ENCODE measurements at places on chromosomes 13 and 19. TPM values are rescaled to one million over a fixed set of nuclear protein-coding genes. Genes with fewer than 3 reads are reported as not detected.

GRCh38 chr19:32691952-32692726, 518 bp downstream of the NUDT19 start:
- DNase-seq: peak; percentile 70

The IZUMO2 gene
- not detected for total RNA-seq

The TNNT1 gene
- 0.18 TPM for total RNA-seq

GRCh38 chr13:97435794-97436193, 1.8 kb downstream of the RAP2A start:
- no peak for DNase-seq

The SBK2 gene
- total RNA-seq: not detected

GRCh38 chr13:29791997-29792780, 58.2 kb downstream of the UBL3 start:
- DNase-seq: no peak

GRCh38 chr13:20442375-20442774, 83.3 kb downstream of the CRYL1 start:
- DNase-seq: no peak

DNA sequence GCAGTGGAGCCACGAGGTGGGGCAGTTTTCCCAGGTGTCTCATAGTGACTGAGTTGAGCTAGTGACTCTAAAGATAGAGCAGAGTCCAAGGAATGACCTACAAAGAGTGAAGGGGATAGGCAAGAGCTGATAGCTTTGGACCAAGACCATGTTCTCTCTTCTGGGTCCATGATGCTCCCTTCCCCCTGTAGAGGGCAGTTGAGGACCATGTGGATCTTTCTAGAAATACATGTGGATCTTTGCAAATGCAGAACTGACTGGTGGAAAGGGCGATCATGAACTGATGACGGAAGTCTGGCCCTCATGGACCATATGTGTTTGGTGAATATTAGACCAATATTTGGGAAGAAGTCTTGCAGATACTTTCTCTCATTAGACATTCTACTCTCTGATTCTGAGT, 6.9 kb downstream of the PSG1 start:
- no peak for DNase-seq

DNA sequence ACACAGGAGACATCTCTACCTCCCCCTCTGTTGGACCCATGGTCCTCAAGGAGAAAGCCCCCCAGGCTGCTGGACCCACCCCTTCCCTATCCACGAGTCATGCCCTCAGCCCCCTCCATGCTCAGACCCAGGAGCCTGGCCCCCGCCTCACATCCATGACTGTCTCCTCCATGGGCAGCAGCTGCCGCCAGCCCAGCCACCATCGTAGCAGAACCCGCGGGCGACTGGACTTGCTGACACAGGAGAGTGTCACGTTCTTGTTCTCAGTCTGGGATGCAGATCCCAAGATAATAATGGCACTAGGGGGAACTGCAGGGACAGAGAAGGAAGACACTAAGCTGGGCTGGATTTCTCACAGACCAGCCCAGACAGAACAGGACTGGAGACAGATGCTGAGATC, 3.8 kb downstream of the NPHS1 start:
- no peak for DNase-seq

DNA sequence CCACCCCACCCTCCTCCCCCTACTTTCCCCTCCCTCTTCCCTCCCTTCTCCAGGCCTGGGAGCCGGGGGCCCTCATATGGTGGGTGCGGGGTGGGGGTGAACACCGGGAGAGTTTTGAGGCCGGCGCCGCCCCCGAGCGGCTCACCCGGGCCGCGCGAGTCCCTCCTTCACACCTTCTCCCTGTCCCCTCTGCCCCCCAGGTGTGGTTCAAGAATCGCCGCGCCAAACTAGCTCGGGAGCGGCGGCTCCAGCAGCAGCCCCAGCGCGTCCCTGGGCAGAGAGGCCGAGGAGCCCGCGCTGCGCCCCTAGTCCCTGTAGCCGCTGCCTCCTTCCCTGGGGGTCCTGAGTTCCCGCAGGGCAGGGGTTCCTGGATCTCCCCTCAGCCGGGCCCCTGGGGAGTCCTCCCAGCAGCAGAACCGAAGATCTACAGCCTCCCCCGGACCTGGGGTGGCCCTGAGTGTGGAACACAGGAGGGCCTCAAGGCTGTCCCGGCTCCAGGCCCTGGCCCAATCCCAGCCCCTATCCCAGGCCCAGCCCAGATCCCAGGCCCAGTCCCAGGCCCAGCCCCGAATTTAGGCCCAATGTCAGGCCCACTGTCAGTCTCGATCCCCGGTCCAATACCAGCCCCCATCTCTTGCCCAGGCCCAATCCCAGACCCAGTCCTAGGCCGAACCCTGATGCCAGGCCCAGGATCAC, 1.7 kb downstream of the TPRX2 start:
- no peak for DNase-seq

The NPAS1 gene
- total RNA-seq: 0.08 TPM

The PABPC3 gene
- total RNA-seq: 0.10 TPM

GRCh38 chr13:103734837-103735236, 668.6 kb upstream of the SLC10A2 start:
- no peak for DNase-seq

DNA sequence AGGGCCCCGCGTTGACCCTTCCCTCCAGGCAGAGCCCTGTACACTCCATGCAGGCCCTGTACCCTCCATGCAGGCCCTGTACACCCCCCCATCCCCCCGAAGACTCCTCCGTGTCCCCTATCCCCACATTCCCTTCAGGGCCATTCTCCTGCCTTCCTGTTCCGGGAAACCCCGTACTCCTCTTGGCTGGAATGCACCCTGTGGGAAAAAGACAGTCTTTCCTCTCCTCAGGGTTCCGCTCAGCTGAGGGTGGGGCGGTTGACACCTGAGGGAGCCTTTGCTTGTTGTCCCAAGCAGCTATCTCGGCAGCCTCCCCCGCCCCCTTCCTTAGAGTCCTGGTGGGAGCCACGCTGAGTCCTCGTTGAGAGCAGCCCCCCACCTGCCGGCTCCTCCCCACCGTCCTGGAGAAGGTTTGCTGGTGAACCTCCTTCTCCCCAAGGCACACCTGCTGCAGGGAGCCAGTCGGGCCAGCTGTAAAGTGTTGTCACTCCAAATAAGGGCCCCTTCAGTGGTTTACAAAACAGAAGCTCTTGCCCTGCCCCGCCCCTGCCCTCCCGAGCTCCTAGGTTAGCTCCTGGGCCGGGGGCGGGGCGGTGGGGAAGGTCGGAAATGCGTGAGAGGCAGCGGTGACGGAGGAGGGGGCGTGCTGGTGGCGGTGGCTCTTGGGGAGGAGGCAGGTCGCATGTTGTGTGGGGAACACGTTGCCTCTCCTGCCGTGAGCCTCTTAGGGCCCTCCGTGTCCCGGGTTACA, 1.5 kb downstream of the GNA11 start:
- no peak for DNase-seq

DNA sequence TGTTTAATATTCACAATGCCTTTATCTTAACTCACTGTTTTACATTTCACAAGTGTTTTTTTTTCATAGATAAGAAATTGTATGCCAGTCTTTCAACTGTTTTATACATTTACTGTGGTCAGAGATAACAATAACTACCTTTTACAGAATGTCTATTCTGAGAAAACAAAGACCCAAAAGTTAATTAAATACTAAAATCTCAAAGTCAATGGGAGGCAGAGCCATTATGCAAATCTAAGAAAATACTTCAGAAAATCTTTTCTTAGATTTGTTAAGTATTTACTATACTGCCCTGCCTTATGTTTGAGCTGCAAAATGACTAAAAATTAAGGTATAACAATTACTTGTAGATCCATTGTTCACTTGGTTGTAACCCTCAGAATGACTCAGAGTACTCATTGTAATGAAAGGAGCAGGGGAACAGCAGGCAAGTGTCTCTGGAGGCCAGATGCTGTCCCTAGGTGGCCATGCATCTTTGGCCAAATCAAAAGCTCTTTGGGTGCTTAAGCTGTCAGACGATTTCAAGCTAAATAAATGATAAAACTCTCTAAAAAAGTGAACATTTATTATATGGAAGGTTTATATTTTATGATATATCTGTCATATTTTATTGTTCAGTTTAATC, 770.1 kb upstream of the PCDH20 start:
- DNase-seq: no peak

The ZNF135 gene
- 0.45 TPM for total RNA-seq

DNA sequence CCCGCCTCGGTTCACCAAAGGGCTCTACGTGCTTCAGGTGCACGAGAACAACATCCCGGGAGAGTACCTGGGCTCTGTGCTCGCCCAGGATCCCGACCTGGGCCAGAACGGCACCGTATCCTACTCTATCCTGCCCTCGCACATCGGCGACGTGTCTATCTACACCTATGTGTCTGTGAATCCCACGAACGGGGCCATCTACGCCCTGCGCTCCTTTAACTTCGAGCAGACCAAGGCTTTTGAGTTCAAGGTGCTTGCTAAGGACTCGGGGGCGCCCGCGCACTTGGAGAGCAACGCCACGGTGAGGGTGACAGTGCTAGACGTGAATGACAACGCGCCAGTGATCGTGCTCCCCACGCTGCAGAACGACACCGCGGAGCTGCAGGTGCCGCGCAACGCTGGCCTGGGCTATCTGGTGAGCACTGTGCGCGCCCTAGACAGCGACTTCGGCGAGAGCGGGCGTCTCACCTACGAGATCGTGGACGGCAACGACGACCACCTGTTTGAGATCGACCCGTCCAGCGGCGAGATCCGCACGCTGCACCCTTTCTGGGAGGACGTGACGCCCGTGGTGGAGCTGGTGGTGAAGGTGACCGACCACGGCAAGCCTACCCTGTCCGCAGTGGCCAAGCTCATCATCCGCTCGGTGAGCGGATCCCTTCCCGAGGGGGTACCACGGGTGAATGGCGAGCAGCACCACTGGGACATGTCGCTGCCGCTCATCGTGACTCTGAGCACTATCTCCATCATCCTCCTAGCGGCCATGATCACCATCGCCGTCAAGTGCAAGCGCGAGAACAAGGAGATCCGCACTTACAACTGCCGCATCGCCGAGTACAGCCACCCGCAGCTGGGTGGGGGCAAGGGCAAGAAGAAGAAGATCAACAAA, 2.6 kb downstream of the PCDH17 start:
- peak; percentile 41 for DNase-seq

DNA sequence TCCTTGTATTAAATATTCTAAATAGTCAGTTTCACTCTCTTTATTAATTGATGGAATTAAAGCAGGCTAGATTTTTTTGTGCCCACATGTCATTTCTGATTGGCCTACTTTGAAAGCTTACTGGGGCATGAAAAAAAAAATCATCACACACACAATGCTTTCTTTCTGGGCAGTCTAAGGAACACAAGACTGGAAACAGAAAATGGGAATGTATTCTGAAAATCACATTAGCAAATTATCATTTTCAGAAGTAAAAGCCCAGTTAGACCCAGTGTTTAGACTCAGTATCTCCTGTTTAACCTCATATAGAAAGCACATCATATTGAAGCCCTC, 339.4 kb downstream of the SPRY2 start:
- no peak for DNase-seq

DNA sequence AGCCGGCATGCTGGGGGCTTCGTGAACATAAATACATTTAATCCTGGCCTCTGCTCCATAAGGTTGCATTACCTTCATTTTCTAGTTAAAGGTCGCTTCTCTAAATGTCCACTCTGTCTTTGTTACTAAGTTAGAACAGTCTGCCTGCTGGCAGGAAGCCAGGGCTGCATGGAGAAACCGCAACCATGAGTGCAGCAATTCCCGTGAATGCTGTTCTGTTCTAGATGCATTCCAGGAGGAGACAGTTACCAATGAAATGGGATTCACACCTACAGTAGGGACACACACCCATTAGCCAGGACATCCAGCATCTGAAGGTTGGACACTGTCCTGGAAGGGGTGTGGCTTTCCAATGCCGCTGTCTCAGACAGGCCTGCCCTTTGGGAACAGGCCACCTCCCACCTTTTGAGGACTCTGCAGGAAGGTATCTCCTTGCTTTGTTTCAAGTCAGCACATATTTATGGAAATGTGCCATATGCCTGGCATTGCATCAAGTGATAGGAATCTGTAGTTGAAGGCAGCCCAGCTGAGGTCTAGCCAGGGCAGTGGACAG, 129.7 kb downstream of the SLC7A1 start:
- no peak for DNase-seq

GRCh38 chr13:46839399-46839798, 42.4 kb upstream of the ESD start:
- no peak for DNase-seq

- DNase-seq: no peak
These were observed 498 bp downstream of the LILRB1 start for GRCh38 chr19:54630782-54631181.

DNA sequence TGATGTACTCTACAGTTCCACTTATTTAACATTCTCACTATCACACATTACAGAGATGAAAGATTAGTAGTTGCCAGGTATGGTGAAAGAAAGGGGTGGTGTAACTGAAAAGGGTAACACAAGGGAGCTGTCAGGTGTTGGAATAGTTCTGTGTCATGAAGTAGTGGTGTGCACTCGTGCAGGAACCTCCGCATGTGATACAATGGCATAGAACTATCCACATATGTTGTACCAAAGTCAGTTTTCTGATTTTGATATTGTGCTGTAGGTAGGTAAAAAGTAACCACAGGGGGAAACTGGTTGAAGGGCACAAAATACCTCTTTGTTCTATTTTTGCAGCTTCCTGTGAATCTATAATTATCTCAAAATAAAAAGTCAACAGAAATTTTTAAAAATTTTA, 24.4 kb upstream of the RPL21 start:
- no peak for DNase-seq

GRCh38 chr13:23330356-23330755, 103.1 kb downstream of the SACS start:
- no peak for DNase-seq

The FPR1 gene
- total RNA-seq: 1.4 TPM

The TEX101 gene
- total RNA-seq: not detected

Measured in left lobe of liver (tissue), 2 donors.